ENCODE measurements at places on chromosomes 3 and 15.

DNA sequence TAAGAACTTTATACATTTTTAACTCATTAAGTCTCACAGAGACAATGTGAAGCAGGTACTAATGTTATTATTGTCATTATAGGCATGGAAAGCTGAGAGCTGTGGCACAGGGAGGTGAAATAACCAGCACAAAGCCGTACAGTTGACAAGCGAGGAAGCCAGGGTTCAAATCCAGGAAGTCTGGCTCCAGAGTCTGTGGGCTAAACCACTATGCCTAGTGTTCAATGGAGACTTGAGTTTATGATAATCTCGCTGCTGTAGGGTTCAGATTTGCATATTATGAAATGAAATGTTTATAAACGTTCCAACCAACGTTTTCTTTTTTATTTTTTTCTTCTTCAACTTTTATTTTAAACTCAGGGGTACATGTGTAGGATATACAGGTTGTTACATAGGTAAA lies 60.0 kb downstream of the CHST2 start:
- DNase-seq, result peak; percentile 37

GRCh38 chr3:130918328-130918727 lies 24.4 kb downstream of the ATP2C1 start:
- DNase-seq, result no peak

GRCh38 chr15:42604894-42605744 lies 29.7 kb downstream of the STARD9 start:
- no peak for DNase-seq

DNA sequence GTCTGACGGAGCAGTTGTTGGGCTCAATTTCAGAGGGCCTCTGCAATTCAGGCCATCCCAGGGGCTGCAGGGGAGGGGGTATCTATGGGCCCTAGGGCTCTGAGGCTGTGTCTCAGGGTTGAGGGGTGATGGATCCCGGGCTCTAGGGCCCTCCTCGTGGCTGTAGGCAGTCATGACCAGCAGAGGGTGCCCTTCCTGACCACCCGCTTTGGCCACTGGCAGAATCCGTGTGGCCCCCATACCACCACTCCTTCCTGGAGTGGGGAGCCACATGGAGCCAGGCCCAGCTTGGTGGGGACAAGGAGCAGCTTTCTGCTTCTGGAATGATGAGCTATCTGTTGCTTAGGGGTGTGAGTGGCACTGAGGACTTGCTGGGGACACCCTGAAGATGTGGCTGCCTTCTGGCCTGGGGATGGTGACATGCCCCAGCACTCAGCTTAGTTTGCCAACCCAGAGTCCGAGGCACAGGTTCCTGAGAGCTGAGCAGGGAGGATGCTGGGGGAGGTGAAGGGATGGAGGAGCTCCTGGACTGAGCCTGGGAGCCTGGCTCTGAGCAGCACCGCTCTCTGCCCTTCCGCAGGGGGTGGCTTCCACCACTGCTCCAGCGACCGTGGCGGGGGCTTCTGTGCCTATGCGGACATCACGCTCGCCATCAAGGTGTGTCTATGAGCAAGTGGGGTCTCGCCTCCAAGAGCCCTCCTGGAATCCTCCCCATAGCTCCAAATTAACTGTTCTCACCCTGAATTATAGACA lies 20.2 kb downstream of the HDAC11 start:
- no peak for DNase-seq

DNA sequence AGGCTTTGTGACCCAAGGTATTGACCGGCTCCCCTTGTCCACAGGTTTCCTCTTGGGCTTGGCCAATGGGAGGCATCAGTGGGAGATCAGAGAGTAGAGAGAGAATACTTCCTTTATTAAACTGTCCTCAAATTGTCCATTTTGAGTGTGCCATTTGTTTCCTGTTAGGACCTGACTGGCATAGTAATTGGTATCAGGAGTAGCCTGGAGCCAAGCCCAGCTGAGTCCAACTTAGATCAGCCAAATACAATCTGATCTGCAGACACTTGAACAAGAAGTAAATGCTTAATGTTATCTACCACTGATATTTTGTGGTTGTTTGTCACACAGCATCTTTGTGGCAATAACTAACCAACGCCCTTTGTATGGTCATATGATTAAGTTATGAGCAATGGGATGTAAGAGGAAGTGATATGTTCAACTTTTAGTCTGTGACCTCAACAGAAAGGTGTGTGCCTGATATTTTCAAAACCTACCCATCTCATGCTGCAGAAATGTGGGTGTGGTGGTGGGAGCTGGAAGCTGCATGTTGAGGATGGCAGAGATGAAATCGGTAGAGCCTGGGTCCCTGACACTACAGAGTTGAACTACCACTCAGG lies 13.3 kb downstream of the MYD88 start:
- no peak for DNase-seq

DNA sequence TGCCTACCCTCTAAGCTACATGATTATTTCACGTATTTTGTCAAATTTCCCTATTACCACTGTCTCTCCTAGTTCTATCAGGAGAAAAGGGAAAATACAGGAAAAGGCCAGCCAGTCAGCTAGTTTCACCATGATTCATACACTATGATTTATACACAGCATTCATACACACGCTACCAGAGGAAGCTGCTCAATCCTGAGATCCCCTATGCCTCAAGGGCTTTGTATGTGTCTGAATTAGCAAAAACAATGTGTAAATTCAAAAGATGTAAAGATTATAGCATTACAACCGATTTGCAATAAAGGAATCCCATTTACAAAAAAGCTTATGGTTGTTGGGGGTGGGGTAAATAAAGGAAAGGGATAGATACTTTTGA lies 3.1 kb upstream of the ACKR4 start:
- DNase-seq, result no peak

- no peak for DNase-seq
Measured at GRCh38 chr3:148925845-148926244, 60.7 kb downstream of the CPA3 start.

All from DND-41 (cell line).